ENCODE measurements at places on chromosomes 1 and 21.

- no peak for DNase-seq
These were observed 53.9 kb downstream of the SELENOF start for GRCh38 chr1:86860020-86860419.

DNA sequence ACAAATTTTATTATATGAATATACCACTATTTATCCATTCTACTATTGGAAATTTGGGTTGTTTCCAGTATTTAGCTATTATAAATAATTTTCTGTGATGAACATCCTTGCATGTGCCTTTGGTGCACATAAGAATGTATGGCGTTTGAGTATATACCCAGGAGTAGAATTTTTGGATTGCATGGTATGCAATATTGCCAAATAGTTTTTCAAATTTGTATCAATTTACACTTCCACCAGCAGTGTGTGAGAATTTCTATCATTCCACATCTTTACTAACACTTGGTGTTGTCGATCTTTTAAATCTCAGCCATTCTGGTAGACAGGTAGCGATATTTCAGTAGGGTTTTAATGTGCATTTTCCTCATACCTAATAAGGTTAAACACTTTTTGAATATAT lies 9.2 kb upstream of the FNBP1L start:
- DNase-seq, result no peak

GRCh38 chr1:35726450-35727433 lies 8.1 kb upstream of the C1orf216 start:
- no peak for DNase-seq

DNA sequence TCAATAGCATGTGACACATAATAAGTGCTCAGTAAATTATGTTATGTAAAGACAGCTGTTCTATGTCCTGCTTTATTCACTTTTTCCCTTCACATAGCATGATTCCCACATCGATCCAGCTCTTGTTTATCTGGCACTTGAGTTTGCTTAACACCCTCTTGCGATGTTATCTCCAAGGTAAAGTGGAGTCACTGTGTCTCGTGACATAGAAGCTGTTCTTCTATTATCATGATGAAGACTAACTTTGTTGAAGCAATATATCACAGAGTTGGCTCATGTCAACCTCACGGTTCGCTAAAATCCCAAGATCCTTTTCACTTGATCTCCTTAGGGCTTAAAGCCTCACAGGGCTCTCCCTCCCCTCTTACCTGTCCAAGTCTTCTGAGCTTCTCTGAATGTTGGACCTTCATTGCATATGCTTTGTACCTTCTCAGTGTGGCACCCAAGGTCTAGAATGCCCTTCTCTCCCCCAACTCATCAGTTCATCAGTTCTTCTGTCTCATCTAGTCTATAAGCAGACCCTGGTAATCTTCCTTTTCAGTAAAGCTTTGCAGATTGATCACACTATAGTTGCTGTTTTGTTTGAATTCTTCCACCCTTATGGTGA lies 38.0 kb downstream of the PLXNA2 start:
- no peak for DNase-seq

DNA sequence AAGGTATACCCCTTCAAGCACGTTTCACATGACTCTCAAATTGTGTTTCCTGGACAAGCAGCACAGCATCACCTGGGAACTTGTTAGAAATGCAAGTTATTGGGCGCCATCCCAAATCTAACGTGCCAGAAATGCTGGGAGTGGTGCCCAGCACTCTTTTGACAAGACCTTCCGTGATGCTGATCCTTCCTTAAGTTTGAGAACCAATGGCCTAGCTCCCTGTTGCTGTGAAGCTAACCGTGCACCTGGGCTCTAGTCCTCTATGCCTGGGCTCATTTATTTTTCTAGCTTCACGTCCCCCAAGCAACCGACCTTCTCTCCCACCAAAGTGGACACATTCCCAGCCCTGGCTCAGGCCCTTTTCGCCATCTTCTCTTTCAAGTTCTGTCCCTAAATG lies 4.3 kb downstream of the BEST4 start:
- no peak for DNase-seq

GRCh38 chr1:213211201-213211600 lies 160.2 kb downstream of the RPS6KC1 start:
- no peak for DNase-seq

DNA sequence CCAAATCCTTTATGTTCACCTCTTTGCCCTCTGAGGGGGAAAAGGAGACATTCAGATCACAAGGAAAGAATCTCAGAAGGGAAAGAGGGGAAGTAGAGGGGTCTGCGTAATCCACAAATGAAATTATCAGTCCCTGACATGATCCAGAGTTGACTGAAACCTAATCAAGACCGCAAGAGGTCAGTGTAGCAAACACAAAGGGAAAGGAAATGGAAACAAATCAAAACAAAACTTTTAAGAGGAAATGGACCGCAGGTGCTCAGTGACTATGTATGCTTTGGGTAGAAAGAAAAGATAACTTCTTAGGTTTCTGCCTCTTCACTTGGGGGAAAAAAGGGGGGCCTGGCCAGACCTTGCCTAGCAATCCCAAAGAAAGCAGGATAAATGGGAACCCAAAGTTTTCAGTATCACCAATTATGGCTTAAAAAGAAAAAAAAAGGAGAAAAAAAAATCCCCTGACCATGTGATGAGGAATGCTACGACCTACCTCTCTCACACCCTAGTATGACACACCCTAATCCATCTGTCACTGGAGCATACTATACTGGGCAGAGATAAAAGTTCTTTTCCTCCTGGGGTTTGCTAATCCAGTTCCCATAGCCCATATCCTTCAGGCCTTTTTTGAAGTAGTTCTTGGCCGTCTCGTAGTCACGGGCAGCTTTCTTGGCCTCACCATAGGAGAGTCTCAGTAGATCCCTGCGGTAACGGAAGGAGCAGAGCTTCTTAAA lies 16.9 kb downstream of the CHRNB2 start:
- DNase-seq, result no peak

- no peak for DNase-seq
These were observed 65.4 kb downstream of the NUF2 start for GRCh38 chr1:163387146-163387545.

DNA sequence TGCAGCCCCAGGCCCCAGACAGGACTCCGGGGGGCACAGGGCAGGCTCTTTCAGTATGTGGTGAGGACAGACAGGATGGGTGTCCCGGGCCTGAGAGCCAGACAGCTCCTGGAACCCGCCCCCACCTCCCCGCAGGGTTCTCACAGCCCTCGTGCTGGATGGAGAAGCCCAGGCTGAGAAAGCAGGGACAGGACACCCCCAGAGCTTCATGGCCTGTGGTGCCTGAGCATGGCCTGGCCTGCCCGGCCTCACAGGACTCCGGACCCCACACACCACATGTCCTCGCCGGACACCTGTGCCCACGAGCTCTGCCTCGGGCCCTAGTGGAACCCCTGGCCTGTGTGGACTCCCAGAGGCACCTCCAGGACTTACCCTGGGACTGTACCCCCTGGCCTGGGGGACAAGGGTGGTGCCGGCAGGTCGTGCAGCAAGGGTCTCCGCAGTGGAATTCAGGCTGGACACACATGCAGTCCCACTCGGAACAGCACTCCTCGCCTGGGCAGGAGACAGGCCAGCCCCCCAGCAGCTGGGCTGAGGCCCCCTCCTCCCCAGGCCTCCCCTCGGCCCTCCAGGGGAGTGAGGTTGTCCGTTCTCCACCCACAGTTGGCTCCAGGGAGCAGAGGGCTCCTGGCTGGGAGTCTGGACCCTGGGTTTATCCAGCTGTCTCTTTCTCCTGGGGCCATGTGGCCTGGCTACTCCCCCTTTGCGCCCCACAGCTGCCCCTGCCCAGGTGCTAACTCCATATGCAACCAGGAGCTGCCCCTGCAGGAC lies 1.2 kb downstream of the TNFRSF18 start:
- no peak for DNase-seq

DNA sequence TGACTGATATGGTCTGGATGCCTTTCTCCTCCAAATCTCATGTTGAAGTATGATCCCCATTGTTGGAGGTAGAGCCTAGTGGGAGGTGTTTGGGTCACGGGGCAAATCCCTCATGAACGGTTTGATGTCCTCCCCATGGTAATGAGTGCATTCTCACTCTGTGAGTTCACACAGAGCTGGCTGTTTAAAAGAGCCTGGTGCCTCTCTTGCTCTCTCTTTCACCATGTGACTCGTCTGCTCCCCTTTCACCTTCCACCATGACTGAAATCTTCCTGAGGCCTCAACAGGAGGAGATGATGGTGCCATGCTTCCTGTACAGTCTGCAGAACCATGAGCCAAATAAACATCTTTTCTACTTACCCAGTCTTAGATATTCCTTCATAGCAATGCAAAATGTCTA lies 30.2 kb downstream of the ALDH9A1 start:
- DNase-seq, result no peak

DNA sequence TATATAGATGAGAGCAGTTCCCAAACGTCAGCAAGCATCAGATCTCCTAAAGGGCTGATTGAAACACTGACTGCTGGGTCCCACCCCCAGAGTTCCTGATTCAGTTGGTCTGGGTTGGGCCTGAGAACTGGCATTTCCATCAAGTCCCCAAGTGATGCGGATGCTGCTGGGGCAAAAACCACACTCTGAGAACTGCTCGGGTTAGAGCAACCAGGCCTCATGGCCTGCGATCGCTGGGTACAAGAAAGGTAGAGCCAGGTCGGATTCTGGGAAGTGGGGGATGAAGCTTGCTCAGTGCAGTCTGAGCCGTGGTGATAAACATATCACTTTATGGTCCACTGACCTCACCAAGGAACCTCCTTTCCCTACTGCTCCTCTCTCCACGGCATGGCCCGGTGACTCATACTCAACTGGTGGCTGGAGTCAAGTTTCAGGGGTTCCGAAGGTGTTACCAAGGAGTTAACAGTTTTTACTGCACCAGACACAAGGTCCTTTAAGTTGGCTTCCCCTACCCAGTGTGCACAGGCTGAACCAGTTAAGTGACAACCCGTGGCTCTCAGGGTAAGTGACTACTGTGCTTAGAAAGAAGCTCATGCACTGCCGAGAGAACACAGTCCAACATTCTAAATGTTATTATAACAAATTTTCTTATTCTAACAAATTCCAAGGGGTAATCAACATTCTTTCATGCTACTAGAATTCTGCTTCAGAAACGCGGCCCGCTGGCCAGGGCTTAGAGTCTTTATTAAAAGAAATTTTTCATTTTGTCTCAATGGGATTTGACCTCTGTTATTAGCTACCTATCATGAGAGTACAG lies 153.5 kb downstream of the TGFBR3 start:
- DNase-seq, result no peak

GRCh38 chr1:35646043-35646442 lies 4.7 kb upstream of the PSMB2 start:
- DNase-seq, result no peak

GRCh38 chr1:116201911-116202310 lies 90.7 kb downstream of the MAB21L3 start:
- DNase-seq, result no peak

GRCh38 chr21:34182436-34182835 lies 109.1 kb downstream of the MRPS6 start:
- no peak for DNase-seq

- peak; percentile 46 for DNase-seq
These were observed 20.9 kb upstream of the NCMAP start for GRCh38 chr1:24535021-24535424.

- DNase-seq, result no peak
These were observed 229.7 kb downstream of the C1orf94 start for GRCh38 chr1:34406377-34406776.

DNA sequence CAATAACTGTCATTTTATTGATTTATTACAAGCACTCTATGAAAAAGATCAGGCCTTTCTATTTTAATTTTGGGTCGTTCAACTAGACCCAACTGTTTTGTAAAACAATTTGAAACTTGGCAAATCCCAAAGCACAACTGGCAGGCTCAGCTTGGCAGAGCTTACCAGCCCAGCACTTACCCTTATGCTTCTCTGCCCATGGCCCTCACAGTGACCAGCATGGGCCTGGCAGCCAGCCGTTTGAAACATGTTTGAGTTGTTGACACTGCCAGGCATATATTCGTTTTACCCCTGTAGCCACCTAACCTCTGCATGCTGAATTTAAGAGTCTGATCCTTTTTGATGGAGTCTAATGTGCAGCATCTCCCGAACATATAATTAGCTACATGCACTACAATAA lies 796.7 kb upstream of the ADGRL2 start:
- no peak for DNase-seq

DNA sequence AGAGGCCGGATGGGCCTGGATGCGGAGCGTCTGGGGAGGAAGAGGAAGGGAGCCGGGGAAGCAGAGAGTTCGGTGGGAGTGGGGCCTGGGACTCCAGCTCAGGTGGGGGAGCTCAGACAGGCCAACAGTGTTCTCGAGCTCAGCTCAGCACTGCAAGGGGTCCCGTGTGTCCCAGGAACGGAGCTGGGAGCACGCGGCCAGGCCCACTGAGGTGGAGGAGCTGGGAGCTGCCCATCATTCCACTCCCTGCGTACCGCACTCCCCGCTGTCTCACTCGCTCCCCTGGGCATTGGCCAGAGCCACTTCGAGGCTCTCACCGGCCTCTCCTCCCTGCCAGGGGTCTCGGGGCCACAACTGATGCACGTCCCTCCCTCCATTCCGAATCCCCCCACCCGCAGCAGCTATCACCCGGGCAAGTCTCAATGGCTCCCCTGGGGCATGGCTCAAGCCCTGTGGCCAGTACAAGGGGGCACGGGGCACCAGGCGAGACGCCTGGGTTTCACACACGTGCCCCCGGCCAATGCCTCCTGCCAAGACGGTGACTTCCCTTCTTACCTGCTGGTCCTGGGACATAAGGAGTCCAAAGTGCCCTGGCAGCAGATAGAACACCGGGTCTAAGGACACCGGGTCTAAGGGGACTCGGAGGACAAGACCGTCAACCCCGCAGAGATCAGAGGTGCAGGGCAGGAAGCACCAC lies 30.3 kb upstream of the COL6A2 start:
- no peak for DNase-seq

DNA sequence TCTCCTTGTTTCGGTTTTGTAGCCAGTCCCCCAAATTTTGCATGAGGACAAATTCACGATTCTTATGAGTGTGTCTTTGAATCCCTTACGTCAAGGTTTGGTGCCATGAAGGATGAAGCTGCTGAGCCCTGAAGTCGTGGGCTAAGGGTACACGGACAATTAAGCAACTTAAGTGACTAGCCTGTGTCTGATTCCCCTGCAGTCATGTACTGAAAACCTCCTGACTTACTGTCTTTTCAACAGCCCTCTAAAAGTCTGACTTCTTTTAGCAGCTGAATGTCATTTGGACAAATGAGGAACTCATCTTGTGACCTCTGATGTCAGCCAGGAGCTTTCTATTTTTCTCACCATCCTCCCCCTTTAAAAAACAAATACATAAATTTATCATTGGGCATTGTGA lies 27.1 kb upstream of the C1orf105 start:
- no peak for DNase-seq

GRCh38 chr1:161779393-161779792 lies 13.3 kb downstream of the ATF6 start:
- DNase-seq, result no peak

GRCh38 chr1:151157067-151157531 lies 650 bp downstream of the TNFAIP8L2 start:
- no peak for DNase-seq

Data from stimulated activated CD4-positive, alpha-beta T cell treated with anti-CD3 and anti-CD28 coated beads, Interleukin-15, amount 100 ng/mL, for 1 hour (primary cell).